ENCODE measurements at places on chromosomes 6 and 20.

DNA sequence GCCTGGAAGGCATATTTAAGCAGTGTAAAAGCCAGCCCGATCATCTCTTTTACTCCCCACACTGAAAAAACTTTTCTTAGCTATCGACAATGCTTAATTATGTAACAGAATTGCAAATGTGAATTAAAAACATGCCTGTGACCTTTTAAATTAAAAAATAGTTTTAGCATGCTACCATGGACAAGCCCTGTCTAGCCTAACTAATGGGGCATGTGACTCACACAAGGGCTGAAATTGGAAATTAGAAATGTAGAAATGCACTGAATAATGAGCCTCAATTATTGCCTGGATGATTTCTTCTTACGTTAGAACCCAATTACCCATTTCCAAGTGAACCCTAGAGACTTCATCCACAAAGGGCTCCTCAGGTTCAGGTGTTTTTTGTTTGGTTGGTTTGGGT lies 82.7 kb downstream of the SIM1 start:
- DNase-seq, result peak; percentile 28

DNA sequence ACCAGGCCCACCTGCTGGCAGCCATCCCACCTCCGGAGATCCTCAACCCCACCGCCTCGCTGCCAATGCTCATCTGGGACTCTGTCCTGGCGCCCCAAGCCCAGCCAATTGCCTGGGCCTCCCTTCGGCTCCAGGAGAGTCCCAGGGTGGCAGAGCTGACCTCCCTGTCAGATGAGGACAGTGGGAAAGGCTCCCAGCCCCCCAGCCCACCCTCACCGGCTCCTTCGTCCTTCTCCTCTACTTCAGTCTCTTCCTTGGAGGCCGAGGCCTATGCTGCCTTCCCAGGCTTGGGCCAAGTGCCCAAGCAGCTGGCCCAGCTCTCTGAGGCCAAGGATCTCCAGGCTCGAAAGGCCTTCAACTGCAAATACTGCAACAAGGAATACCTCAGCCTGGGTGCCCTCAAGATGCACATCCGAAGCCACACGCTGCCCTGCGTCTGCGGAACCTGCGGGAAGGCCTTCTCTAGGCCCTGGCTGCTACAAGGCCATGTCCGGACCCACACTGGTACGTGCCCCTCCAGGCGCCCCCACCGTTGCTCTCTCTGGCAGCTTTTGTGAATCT lies 1.1 kb downstream of the SNAI1 start:
- no peak for DNase-seq

- peak; percentile 96 for DNase-seq
These were observed 344.2 kb downstream of the RFPL4B start for GRCh38 chr6:112691289-112691688.

GRCh38 chr6:167462514-167463312 lies 137.8 kb downstream of the TTLL2 start:
- no peak for DNase-seq

DNA sequence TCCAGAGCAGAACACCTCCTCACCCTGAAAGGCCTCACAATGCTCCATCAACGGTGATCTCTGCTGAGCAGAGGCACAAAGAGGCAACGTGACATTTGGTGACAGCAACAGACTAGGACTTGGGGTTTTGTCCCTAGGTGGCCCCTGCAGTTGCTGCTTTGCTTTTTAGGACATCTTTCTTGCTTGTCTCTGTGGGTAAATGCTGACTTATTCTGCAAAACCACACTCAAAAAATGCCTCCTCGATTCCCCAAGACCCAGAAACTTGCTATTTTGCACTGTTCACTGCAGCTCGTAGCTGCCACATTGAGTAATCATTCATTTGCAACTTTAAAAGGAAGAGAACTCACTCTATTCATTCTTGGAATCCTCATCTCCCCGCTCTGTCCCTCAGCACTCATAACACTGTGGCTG lies 209.9 kb downstream of the LY86 start:
- DNase-seq, result no peak

DNA sequence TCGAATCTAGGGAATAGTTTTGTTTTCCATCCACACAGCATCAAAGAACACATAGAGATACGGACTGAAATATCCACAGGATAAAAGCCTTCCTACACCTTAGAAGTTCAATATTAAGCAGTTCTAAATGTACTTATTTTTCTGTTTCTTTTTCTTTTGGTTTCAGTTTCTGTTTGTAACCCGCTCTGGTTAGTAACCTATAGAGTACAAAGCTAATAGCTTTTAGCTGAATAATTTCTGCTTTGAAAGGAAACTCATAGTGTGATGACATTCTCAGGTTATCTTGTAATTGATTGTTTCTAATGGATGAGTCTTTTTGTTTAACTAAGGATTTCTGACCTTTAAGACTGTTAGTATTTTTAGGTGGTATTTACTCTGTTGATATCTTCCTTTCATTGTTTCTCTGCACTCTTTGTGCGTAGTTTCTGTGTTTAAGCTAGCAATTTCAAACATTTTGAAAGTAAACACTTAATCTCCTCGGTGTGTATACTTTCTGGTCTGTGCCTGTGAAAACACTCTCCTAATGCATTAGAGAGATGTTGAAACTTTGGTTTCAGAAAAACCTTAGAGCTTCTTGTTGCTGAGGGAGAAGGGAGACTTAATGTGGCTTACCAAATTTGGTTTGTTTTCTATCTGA lies 385.5 kb downstream of the HDGFL1 start:
- DNase-seq, result no peak

GRCh38 chr6:43706788-43707187 lies 19.2 kb upstream of the MRPS18A start:
- DNase-seq, result no peak

DNA sequence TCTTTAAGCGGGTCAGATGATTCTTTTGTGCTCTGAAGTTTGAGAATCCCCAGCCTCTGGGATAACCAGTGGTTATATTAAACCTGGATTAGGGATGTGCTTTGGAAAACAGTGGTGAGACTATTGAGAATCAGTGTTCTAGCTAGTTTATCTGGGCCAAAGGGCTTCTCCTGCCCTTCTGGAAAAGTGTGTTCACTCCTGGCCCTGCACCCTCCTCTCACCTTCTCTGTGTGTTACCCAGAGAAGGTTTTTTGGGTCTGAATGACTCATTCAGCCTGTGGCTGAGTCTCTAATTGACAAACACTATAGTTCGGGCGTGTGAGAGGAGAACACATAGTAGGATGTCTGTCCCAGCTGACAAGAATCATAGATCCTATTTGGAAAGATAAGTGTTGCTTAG lies 66.7 kb downstream of the LRRC1 start:
- DNase-seq, result no peak

- no peak for DNase-seq
These were observed 52.5 kb downstream of the ALDH5A1 start for GRCh38 chr6:24547243-24547642.

GRCh38 chr6:159174263-159174969 lies 5.2 kb downstream of the FNDC1 start:
- peak; percentile 61 for DNase-seq

DNA sequence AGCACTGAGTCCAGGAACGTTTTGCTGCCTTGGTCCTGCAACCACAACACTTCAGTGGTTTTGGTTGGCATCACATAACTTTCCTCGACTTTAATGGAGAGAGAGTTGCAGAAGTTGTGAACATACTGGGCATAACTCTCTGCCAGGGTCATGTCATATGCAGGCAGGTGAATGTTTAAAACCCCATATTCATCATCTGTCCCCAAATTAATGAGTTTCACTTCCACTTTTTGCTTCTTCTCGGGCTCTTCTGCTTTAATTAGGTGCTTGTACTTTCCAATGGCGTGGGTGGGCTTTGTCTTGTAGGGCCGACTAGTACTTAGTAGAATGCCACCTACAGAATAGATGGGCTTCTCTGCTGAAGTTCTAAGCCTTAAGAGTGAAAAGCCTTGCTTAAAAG lies 45.2 kb upstream of the TFAP2A start:
- DNase-seq, result no peak

GRCh38 chr6:40960742-40961430 lies 78.1 kb downstream of the UNC5CL start:
- no peak for DNase-seq

DNA sequence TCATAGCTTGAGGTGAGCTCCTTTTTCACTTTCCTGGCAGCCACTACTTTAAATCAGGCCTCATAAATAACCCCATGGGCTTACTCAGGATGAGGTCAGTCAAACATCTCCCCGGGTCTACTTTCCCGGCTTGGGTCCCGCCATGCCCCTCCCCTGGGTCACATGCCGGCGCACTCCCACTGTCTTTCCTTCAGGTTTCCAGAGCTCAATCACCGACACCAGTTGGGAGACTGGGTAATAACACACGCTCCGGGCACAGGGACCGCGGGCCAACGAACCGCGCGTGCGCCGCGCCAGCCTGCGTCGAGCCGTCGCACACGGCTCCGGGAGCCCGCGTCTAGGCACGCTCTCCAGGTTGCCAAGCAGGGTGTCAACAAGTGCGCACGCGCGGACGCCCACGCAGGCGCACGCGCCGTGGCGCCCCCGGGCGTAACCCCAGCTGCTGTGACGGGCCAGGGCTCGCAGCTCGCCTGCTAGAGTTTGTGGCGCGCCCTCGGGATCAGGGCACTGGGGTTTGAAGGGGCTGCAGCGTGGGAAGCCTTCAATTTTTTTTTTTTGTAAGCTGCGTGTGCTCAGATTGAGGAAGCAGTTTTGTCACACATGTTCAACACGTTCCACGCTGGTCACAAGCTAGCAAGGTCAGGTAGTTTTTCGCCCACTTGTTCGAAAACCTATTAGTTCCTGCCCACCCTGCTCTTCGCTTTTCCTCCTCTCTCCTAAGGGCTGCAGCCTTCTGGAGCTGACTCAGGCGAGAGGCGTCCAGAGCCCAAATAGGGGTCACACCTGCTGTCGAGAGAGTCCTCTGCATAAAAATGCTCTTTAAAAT lies 31.8 kb downstream of the TFAP2B start:
- DNase-seq, result no peak

DNA sequence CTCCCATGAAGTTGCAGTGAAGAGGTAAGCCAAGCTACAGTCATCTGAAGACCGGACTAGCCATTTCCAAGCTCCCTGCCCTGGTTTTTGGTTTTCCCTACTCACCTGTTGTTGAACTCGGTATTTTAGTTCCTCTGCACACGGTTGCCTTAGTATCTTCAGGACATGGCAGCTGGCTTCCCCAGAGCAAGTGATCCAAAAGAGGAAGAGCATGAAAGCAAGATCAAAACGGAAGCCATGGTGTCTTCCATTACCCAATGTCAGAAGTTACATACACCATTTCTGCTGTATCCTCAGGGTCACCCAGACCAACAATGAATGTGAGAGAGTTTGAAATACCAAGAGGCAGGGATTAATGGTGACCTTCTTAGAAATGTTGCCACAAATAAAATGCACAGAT lies 276.6 kb upstream of the CNR1 start:
- no peak for DNase-seq

- DNase-seq, result peak; percentile 25
These were observed 218.8 kb upstream of the FLRT3 start for GRCh38 chr20:14556206-14556605.

DNA sequence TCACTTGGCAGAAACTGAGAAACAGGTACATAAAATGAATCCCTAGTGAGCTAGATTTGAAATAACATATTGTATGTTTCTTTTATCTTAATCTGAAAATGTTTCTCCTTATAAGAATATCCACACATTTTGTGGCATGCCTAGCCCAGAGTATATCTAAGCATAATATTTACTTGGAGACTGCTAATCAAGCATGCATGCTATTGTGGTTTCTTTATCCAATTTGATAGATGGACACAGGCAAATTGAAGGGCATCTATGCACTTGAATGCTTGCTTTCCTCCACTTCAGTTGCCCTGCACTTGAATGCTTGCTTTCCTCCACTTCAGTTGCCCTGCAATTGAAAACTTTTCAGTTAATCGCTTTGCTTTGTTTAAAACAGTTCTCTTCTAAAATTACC lies 729.8 kb downstream of the TBC1D32 start:
- DNase-seq, result no peak

GRCh38 chr20:47703748-47704147 lies 81.5 kb downstream of the SULF2 start:
- DNase-seq, result peak; percentile 50

GRCh38 chr6:104705095-104705707 lies 154.5 kb downstream of the HACE1 start:
- DNase-seq, result peak; percentile 76

- DNase-seq, result no peak
These were observed 46.4 kb upstream of the LAMP5 start for GRCh38 chr20:9467995-9468394.

- peak; percentile 17 for DNase-seq
These were observed 24.1 kb downstream of the TFAP2C start for GRCh38 chr20:56653211-56653610.

- DNase-seq, result peak; percentile 97
These were observed at the start of gene TMEM14C for GRCh38 chr6:10722820-10723566. Gene TMEM14C, plus strand, starts transcription at chr6:10723070. Its CDS starts 1,544 bp downstream, at chr6:10724614.

DNA sequence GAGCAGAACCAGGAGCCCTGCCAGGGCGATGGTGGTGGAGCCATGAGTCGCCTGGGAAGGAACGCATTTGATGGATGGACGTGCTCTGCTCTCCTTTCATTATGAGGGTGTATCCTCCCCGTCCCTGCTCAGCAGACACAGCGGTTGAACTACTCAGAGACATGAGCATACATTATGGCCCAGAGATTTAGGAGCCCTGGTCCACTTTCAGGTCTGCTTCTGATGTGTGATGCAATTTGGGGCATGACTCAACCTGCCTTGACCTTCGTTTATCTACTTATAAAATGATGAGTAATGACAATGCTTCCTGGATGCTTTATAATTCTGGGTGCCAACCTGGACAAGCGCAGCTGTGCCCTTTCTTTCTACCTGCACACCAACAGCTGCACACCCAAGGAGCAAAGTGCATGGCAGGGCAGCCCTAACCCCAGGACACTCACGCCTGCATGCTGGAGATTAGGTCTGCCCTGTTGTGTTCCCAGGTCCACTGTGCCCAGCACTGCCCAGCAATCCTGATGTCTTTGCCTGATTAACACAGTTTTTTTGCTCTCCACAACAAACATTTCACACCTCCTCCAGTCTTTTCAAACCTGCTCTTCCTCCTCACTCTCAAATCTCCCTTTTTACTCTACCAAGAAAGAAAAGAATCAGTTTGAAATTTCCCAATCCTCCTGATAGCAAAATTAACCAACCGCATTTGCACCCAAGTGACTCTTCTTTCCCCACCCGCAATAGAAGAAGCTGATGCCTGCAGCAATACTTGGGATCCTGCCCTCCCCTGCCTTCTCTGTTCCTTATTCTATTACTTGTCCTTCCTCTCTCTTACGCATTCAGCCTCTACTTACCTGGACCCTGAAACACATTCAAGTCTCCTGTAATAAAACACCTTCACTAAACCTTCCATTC lies 81.2 kb downstream of the EZR start:
- peak; percentile 41 for DNase-seq

GRCh38 chr20:59123011-59123677 lies 40.5 kb upstream of the ZNF831 start:
- no peak for DNase-seq

DNA sequence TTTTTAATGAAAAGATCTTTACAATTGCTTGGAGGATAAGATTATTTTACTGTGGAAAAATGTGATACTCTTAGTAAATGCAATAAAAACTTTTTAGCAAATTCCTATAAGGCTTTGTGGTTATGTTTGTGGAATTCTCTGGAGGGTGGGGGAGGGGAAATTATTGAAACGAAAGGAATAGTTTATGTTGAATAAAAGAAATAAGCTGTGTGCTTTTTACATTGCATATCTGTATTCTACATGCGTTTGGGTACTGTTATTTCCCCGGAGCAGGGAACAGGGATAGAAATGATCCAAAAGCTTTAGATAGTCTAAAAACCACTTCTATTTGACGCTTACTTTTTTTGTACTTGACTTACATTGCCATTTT lies 143.8 kb downstream of the SLC16A10 start:
- peak; percentile 76 for DNase-seq

Measured in fibroblast of skin of right biceps (primary cell).